ENCODE measurements at places on chromosomes 6 and 20.

DNA sequence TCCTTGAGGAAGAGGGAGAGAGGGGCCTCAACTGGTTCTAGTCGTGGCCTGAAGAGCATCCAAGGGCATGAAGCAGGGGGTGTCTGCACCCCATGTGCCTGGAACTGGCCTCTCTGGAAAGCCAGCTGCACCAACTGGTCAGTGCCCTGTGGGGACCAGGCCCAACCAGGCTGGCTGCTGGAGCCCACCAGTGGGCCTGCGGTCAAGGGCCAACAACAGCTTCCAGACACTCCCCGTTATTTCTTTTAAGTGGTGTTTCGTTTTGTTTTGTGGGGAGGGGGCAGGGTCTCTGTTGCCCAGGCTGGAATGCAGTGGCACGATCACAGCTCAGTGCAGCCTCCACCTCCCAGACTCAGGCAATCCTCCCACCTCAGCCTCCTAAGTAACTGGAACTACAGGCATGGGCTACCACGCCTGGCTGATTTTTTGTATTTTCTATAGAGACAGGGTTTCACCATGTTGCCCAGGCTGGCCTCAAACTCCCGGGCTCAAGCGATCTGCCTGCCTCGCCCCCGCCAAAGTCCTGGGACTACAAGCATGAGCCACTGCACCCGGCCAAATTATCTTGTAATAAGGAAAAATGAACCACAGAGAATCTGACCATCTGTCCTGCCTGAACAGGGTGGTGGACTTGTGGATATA is 11.9 kb upstream of the C20orf144 start:
- no peak for DNase-seq

- peak; percentile 61 for DNase-seq
Measured at GRCh38 chr6:159037756-159038290, 7.0 kb downstream of the TAGAP start.

GRCh38 chr6:94144807-94145206 is 725.4 kb upstream of the EPHA7 start:
- peak; percentile 79 for DNase-seq

GRCh38 chr6:109255946-109256640 is 126.2 kb downstream of the CD164 start:
- no peak for DNase-seq

DNA sequence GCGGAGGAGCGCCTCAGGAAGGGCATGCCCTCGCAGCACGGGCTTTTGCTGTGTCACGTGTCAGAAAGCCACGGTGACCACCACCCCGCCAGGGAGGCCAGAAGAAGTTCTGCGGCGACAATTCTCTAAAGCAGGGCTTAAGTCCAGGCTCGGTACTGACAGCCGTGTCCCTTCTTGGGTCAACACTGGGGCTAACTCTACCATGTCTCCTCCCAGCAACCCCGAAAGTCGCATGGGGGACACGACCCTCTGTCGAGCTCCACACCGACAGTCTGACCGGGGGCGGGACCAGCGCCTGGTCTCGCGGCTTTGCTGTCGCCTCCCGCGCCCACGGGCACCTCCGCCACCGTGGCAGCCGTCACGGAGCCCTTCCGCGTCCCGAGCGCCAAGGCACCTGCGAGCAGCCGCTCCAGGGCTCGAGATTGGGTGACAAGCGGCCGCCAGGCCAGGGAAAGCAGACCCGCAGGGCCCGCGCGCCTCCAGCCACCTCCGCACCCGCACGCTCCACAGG is 534 bp downstream of the NANP start:
- DNase-seq, result no peak

DNA sequence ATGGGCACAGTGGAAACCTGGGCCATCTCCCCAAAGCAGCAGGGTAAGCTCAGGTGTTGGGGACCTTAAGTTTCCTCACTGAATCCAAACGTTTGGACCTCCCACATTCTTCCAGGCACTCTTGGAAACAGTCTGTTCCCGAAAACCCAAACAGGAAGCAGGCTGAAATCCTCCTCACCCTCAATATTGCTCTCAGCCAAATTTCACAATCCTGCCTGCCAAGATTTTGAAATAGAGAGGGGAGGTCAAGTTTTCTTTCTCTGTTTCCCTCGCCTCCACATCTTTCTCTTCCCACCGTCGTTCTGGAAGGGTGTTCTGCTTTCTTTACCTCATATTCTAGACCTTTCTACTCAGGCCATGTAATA is 392.0 kb upstream of the SASH1 start:
- DNase-seq, result peak; percentile 27

DNA sequence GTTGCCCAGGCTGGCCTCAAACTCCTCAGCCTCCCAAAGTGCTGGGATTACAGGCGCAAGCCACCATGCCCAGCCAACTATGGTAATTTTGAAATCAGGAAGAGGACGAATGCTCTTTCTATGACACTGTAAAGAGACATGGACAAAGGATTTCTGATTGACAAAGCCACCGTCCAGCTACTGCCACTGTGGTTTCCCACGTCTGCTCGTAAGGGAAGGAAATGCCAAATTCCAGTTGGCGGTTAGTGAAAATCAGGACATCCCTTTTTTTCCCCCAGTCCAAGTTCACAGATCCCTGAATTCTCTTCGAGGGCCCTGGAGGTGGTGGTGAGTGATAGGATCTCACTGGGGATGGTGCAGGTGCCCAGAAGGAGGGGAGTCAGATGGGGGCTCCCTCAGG is 31.2 kb downstream of the SNAI1 start:
- DNase-seq, result no peak

DNA sequence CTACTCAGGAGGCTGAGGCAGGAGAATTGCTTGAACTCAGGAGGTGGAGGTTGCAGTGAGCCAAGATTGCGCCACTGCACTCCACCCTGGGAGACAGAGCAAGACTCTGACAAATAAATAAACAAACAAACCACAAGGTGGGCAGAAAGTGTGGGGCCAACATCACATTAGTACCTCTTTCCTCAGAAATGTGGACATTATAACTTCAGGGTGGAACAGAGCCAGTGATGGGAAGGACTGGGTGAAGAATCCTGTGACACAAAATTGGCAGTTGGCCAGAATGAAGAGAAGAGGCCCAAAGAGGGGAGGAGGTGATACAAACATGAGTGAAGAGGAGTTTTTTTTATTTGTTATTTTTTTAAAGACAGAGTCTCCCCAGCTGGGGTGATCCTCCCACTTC is 50.6 kb downstream of the NUP153 start:
- DNase-seq, result peak; percentile 5

- no peak for DNase-seq
Measured at GRCh38 chr20:37336369-37337207, 9.4 kb upstream of the SRC start.

DNA sequence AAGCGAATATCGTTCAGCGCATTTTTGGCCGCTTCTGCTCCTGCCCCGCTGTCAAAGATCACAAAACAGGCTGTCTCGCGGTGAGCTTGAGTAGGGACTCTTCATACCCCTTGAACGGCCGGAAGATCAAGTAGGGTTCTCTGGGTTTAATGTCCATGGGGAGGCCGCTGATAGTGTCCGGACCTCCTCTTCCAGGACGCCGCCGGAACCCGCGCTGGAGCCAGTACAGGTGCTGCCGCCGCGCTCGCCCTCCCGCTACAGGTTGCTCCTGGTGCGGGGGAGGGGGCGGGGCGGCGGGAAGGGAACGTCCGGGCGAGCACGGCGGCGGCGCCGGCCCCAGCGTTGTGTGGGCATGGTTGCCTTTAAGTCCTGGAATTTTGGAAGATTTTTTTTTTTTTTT is 67.4 kb downstream of the KHDC1L start:
- no peak for DNase-seq

DNA sequence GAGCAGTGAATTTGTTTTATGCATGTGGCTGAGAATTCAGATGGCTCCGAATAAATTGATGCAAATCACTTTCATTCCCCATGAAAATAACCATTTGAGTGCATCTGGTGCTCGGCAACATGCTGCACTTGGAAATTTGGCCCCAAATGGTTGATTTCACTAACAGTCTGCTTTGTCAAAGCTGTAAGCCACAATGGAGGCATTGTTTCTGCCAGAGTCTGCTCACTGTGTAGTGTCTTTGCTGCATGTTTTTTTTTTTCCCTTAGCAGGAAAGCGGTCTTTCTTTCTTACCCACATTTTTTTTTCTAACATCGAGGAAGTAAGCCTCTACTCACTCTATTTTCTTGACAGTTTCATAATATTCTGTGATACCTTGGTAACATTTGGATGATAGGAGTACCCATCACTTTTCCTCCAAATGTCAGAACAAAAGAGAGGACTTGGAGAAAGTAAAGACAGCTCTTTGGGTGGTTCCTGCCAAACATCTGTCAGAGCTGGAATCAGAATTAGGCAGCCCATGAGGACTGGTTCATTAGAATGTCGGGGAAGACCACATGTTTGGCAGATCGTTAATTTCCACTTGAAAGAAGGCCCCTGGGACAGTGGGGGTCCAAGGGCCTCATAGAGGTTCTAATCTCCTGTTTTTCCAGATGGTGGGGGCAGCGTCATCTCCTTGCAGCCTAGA is 149.5 kb downstream of the DOK5 start:
- no peak for DNase-seq

DNA sequence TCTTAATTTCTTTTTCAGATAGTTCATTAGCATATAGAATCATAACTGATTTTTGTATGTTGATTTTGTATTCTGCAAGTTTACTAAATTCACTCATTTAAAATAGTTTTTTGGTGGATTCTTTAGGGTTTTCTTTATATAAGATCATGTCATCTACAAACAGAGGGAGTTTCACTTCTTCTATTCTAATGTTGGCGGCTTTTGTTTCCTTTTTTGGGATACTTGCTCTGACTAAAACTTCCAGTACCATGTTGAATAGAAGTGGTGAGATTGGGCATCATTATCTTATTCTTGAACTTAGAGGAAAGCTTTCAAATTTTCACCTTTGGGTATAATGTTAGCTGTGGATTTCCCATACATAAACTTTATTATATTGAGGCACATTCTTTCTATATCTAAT is 296.9 kb downstream of the BCKDHB start:
- DNase-seq, result no peak

GRCh38 chr6:89398762-89399525 is 13.1 kb downstream of the RRAGD start:
- no peak for DNase-seq

DNA sequence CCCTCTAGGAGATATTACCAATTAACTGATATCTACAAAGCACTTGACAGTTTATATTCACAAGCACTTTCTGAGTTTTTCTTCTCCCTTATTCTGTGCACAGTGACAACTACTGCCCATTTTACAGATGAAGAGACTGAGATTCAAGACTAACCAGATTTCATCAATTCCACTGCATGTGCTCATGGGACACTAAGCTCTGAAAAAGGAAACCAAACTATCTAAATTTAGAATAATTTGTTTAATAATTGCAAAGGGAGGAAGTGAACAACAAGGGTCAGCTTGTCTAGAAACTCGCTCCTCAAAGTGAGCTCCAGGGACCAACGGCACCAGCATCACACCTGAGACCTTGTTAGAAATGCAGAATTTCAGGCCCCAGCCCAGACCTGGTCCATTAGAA is 50.8 kb upstream of the MYLIP start:
- DNase-seq, result no peak

GRCh38 chr20:25376236-25376635 is 14.4 kb downstream of the ABHD12 start:
- DNase-seq, result no peak

- DNase-seq, result no peak
Measured at GRCh38 chr20:51831866-51832265, 29.5 kb upstream of the SALL4 start.

DNA sequence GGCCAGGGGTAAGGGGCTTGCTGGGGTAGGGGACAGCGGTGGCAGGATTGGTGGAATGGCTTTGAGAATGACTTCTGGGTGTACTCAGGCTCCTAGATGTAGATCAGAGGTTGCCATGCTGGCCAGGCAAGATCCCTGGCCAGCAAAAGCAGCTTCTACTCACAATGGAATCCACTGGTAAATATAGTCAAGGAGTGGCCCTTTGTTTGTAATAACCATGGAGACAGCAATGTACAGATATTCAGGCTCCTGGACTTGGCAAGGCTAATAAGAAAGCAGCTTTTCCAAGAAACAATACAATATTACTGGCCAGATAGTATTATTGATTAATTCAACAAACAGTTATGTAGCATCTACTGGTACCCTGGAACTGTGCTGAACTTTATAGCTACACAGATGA is 37.9 kb downstream of the CDH26 start:
- DNase-seq, result peak; percentile 35

- DNase-seq, result no peak
Measured at GRCh38 chr6:217048-217659, 75.1 kb upstream of the DUSP22 start.

- DNase-seq, result peak; percentile 67
Measured at GRCh38 chr6:22819209-22819608, 249.8 kb downstream of the HDGFL1 start.

DNA sequence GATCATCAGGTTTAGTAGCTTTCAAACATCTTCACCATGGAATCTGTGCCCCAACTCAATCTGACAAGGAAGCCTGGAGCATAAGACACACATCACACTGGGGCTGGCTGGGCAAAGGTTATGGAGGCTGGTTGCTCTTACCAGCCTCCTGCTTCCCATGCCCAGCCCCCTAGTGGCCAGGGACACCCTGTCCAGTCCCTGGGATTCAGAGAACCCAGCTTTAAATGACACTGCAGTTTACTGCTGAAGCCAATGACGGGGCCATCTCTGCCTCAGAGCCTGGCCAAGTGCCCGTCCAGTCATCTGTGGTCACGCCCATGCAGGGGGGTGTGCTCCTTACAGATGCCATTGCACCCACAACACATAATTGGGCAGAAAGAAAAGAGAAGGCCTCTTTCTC is 272.9 kb downstream of the SMOC2 start:
- DNase-seq, result no peak

DNA sequence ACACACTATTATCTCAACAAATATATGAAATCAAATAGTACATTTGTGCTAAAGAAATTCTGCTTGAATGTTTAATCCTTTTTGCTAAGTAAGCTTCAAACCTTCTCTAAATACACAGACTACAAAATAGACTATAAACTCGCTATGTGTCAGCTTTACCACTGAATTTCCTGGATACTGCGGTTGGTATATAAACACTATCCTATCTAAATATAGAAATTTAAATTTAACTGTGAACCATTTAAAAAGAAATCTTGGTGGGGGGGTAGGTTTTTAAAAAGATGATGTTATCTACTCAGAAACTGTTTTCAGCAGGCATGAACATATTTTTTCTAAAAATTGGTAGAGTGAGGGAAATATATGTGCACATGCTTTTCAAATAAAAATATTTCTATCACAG is 306.5 kb upstream of the RUNX2 start:
- no peak for DNase-seq

DNA sequence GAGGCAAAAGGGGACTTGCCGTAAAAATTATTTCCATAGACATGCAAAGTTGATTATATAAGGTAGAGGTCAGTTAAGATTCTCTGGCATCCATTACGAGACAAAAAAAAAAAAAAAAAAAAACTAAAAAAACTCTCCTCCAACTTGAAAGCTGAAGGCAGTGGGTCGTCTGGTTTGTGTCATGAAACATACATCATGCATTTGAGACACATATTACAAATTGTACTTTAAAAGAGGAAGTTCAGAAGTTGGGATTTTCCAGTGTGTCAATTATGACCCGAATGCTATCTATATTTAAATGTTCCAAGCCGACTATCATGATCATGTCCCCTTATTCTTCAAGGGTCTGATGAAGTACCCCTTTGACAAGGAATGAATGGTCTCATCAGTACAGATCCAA is 125.1 kb downstream of the ZNF217 start:
- DNase-seq, result no peak
